ENCODE measurements at places on chromosomes 7 and 10.

GRCh38 chr10:16776896-16777295, 40.3 kb downstream of the RSU1 start:
- DNase-seq: no peak

- DNase-seq: peak; percentile 91
Measured at GRCh38 chr10:4354382-4354812, 471.6 kb upstream of the AKR1E2 start.

GRCh38 chr7:116252249-116252648, 41.9 kb downstream of the TES start:
- no peak for DNase-seq

- DNase-seq: peak; percentile 27
Measured at GRCh38 chr7:78924581-78924980, 528.9 kb downstream of the MAGI2 start.
